Fibroblast of villous mesenchyme (primary cell): ENCODE measurements at places on chromosomes 1 and 21. TPM values are rescaled to one million over a fixed set of nuclear protein-coding genes. Genes with fewer than 3 reads are reported as not detected.

GRCh38 chr1:235161685-235162327 lies 756 bp upstream of the RBM34 start:
- no peak for DNase-seq

GRCh38 chr1:97385536-97386277 lies 535.1 kb downstream of the DPYD start:
- DNase-seq = no peak

- no peak for DNase-seq
Observed at GRCh38 chr1:178581351-178582303, 68.7 kb downstream of the TEX35 start.

GRCh38 chr1:156486421-156487344 lies 13.9 kb downstream of the MEF2D start:
- DNase-seq = no peak

DNA sequence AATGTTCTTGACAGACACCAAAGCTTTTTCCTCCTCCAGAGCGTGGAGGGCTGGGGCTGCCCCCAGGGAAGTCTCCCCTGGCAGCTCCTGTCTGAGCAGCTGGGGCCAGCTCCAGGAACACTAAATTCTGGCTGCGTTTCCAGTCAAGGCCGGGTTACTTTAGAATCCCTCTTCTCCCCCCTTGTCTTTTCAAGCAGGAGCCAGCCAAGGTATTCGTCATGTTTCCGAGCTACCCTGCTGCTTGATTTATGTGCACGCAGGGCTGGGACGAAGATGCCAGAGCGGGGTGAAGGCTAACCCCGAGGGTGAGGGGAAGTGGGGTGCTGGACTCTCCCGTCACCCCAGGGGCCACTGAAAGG lies 68.1 kb upstream of the ANGPTL1 start:
- DNase-seq = no peak

GRCh38 chr1:30089024-30089430 lies 634.4 kb downstream of the MATN1 start:
- no peak for DNase-seq

Gene PRMT6
- total RNA-seq = 16.8 and 17.3 TPM in 2 replicates

DNA sequence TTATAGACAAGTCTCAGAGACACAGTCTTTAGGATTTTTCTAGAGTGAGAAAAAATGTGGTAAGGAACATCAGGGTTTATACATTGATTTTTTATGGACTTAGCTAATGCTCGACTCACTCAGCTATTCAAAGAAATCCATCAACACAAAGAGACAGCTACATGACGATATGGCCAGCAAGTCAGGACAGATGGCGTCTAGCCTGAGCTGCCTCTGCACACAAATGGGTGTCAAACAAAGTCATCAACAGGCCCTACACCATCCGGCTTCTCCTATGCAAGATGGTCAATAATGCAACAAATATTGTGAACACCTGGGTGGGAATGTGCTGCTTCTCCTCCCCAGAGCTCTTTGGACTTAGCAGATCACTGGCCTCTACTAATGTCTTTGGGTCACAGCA lies 13.3 kb upstream of the ERICH3 start:
- no peak for DNase-seq

Gene C1orf116
- total RNA-seq = under 0.01 TPM in 1 of 2 replicates, not detected in the other
